ENCODE measurements at places on chromosomes 6 and 20.
A peak's percentile ranks its signal among the peaks of the same experiment; 100 is the strongest.

DNA sequence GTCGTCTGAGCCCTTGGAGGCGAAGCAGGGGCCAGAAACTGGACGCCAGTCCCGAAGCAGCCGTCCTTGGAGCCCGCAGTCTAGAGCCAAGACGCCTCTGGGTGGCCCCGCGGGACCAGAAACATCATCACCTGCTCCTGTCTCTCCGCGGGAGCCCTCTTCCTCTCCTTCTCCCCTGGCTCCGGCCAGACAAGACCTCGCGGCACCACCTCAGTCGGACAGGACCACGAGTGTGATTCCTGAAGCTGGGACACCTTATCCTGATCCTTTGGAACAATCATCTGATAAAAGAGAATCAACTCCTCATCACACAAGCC, 416 bp downstream of the RSPH4A start:
- H3K4me3 ChIP-seq: peak overlapping the region; percentile 83
- H3K27ac ChIP-seq: no peak overlapping the region
- no peak for DNase-seq
- H3K4me1 ChIP-seq: peaks cover 19% of the 10 kb centered on the region

DNA sequence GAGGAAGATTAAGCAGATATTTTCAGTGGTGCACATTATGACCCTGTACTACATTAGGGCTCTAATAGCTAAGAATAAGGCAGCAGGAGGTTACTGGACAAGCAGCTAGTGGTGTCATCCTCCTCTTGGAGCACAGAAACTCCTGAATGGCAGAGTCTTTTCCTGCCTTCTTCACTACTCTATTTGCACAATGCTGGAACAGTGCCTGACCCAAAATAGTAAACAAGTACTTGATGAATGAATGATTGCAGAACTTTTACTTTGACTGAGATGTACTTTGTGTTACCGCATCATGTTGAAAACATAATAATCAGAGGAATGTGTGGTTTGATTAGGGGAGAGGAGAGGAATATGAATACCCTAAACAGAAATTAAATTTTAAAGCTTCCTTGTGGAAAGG, 30.0 kb upstream of the UST start:
- no peak overlapping the region for H3K27ac ChIP-seq
- peaks cover 17% of the 10 kb centered on the region for H3K36me3 ChIP-seq
- no peaks in the 10 kb centered on the region for H3K4me1 ChIP-seq
- no peak for DNase-seq

DNA sequence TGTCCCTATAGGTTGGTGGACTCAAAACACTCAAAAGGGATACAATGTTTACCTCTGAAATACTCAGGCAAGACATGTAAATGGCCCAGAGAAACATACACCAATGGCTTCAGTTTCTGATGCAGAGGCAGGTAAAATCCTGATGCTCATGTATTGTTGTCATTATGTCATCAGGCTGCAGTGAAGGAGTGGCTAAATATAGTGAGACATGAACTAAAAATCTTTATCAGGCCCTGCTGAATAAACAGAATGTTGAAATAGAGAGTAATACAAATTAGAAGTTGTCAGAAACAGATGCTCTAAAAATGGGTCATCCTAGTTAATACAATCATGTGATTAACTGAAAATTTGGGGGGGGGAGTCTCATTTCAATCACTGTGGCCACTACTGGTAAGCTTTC, 20.4 kb downstream of the PTPRK start:
- H3K36me3 ChIP-seq: no peaks in the 10 kb centered on the region
- no peaks in the 10 kb centered on the region for H3K4me1 ChIP-seq
- no peak overlapping the region for H3K4me3 ChIP-seq
- H3K27me3 ChIP-seq: no peaks in the 10 kb centered on the region
- no peak overlapping the region for H3K27ac ChIP-seq
- no peak for DNase-seq

DNA sequence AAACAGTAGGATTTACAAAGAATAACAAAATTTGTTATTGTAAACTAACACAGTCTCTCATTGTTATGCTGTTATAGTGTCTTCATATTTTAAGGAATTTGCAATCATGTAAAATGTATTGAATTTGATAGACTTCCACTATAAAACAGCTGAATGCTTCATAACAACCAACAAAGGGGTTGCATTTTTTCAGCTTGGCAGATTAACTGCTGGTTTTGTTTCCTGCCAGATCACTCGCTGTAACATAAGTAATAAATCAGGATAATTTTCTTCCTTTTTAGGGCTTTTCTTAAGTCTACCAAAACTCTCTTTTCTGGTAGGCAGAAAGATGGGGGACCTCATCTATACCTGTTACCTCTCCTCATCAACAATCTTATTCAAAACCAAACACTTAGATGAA, 169.8 kb downstream of the SAMD5 start:
- no peaks in the 10 kb centered on the region for H3K36me3 ChIP-seq
- peaks cover 26% of the 10 kb centered on the region for H3K27me3 ChIP-seq

GRCh38 chr6:36596356-36596755, 2.2 kb downstream of the SRSF3 start:
- H3K27me3 ChIP-seq: no peaks in the 10 kb centered on the region
- no peak for DNase-seq
- peaks cover 56% of the 10 kb centered on the region for H3K4me1 ChIP-seq
- H3K36me3 ChIP-seq: peaks cover 48% of the 10 kb centered on the region
- H3K4me3 ChIP-seq: peak overlapping the region; percentile 90

DNA sequence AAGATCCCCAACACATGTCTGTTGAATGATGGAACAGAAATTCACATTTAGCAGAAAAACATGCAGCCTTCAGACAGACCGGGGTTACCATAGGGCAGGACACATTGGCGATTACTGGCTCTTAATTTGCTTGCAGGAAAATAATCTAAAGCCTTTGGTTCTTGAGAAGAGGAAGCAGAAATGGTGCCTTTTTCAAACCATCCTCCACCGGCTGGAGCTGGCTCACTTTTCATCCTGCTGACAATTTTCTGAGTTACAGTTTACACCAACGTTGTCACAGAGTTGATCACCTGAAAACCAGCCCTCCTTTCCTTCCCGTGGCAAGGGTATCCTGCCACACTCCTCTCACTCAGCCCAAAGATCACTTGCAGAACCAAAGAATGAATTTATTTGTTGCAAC, 32.6 kb downstream of the SF3B5 start:
- no peak for DNase-seq
- H3K27ac ChIP-seq: peak overlapping the region; percentile 95
- peaks cover 21% of the 10 kb centered on the region for H3K4me1 ChIP-seq
- H3K4me3 ChIP-seq: peak overlapping the region; percentile 90

DNA sequence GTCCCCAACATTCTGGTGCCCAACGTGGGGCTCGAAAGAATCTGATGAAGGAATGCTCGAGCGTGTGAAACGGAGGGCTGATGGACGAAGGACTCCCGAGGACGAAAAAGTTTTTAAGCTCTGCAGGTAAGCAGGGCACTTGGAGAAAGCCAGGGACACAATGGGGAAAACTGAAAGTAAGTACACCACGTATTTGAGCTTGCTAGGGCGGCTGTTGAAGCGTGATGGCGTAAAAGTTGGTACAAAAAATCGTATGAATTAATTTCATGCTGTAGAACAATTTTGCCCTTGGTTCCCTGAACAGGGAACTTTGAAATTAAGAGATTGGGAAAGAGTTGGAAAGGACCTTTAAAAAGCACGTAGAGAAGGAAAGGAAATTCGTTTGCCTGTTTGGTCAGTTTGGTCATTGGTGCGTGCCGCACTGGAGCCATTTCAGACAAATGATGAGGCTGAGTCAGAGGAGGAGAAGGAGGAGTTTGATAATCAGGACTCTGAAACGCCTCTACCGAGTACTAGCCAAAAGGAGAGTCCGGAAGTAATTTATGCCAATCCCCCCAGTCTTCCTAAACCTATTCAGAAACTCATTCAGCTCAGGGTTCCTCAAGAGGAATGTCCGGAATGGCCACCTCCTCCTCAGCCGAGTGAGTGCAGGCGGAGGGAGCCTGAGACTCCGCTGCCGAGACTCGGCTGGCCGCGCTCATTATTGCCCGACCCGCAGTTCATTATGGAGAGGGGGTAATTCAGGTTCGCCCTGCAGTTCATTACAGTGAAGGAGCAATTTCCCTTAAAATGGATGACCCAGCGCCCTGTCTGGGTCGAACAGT, 59.2 kb upstream of the PRSS16 start:
- H3K4me1 ChIP-seq: peaks cover 17% of the 10 kb centered on the region
- H3K27me3 ChIP-seq: no peaks in the 10 kb centered on the region
- DNase-seq: peak; percentile 30
- peak overlapping the region; percentile 99 for H3K4me3 ChIP-seq
- H3K27ac ChIP-seq: peak overlapping the region; percentile 85

DNA sequence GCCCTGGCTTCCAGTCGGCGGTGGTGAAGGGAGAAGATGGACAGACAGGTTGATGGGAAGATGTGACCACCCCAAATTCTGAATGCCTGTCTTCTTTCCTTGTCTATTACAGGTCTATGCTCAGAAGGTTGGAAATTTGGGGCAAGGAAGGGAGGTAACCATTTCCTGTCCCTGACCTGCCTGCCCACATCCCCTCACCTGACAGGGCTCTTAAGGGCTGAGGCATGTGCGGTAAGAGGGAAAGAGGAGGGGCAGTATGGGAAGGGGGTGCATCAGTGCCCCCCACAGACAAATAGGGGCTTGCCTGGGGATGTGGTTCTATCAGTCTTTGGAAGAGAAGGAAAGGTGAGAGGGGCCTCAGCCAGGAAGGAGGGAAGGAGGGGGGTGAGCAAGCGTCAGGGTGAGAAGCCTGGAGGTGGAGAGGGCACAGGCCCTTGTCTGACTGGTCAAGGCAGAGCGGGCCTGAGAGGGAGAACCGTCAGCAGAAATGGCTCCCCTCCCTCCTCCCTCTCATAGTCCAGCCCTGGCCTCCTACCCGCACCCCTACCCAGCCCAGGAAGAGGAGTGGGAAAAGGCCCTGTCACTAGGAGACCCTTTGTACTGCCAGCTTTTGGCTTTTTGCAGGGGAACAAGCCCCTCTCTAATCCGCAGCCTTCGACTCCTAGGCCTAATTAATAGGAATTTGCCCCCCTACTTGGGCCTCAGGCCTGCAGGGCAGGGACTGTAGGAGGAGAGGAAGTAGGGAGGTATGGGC, 104.4 kb upstream of the FOXP4 start:
- H3K4me1 ChIP-seq: peaks cover 49% of the 10 kb centered on the region
- no peaks in the 10 kb centered on the region for H3K36me3 ChIP-seq
- H3K27me3 ChIP-seq: peaks cover 24% of the 10 kb centered on the region
- no peak for DNase-seq
- peak overlapping the region; percentile 67 for H3K4me3 ChIP-seq

GRCh38 chr20:9300080-9300479, 214.3 kb upstream of the LAMP5 start:
- H3K4me1 ChIP-seq: no peaks in the 10 kb centered on the region
- H3K4me3 ChIP-seq: no peak overlapping the region
- DNase-seq: no peak
- no peak overlapping the region for H3K27ac ChIP-seq
- H3K27me3 ChIP-seq: no peaks in the 10 kb centered on the region
- H3K36me3 ChIP-seq: no peaks in the 10 kb centered on the region

- H3K27me3 ChIP-seq: no peaks in the 10 kb centered on the region
- no peaks in the 10 kb centered on the region for H3K4me1 ChIP-seq
- no peak overlapping the region for H3K27ac ChIP-seq
- H3K36me3 ChIP-seq: peaks cover 76% of the 10 kb centered on the region
- no peak overlapping the region for H3K4me3 ChIP-seq
Observed at GRCh38 chr6:169776379-169776778, 25.0 kb downstream of the ERMARD start.

GRCh38 chr20:35307666-35308653, 15.7 kb upstream of the FAM83C start:
- H3K4me1 ChIP-seq: peaks cover 8% of the 10 kb centered on the region
- no peaks in the 10 kb centered on the region for H3K27me3 ChIP-seq
- H3K4me3 ChIP-seq: no peak overlapping the region
- peak overlapping the region; percentile 20 for H3K27ac ChIP-seq
- no peak for DNase-seq
- H3K36me3 ChIP-seq: peaks cover 32% of the 10 kb centered on the region

- peaks cover 2% of the 10 kb centered on the region for H3K4me1 ChIP-seq
- H3K4me3 ChIP-seq: peak overlapping the region; percentile 71
- DNase-seq: no peak
- peaks cover 15% of the 10 kb centered on the region for H3K36me3 ChIP-seq
- H3K27me3 ChIP-seq: peaks cover 73% of the 10 kb centered on the region
Observed at GRCh38 chr6:168035098-168035660, 37.7 kb downstream of the KIF25 start.

DNA sequence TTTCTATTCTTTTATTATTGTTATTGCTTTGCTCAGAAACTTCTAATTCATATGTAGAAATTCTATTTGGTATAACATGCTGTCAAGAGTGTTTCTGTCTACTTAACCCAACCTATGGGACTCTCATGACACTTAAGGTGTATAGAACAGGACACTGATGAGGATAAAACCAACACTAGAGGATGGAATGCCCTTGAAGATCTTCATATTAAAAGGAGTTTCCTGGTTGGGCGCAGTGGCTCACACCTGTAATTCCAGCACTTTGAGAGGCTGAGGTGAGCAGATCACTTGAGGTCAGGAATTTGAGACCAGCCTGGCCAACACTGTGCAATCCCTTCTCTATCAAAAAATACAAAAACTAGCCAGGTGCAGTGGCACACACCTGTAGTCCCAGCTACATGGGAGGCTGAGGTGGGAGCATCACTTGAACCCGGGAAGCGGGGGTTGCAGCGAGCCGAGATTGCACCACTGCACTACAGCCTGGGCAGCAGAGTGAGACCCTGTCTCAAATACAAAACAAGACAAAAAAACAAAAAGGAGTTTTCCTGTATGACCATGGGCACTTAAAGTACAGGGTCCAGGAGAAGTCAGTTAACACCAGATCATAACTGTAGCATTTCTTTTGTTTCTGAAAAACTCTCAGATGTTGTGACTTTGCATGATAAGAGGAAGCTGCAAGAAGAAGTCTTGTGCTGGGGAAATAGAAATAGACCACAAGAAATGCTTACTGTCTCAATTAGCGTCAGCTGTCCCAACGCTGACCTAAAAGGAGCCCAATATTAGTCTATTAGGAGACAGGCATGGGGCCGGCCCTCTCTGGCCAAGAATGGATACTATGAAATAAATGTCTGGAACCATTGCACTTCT, 38.9 kb upstream of the CD2AP start:
- no peak for DNase-seq
- no peak overlapping the region for H3K4me3 ChIP-seq
- H3K36me3 ChIP-seq: no peaks in the 10 kb centered on the region
- no peaks in the 10 kb centered on the region for H3K4me1 ChIP-seq

DNA sequence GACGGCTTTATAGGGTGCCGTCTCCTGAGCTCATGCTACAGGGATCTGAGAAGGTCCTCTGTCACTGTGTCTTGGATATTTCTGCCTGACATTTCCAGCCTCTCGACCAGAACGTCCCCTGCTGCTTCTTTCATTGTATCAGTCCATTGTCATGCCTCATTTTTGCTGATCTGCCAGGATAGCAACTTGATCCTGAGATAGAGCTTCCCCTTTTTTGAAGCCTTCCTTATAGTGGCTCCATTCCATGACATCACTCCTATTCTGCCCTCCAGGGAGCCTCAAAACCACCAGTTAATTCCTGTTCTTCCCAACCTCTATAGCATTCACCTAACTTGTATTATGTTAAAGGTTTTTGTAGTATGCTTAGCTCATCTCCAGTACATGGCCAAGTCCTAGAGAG, 431.8 kb upstream of the NOX3 start:
- H3K36me3 ChIP-seq: no peaks in the 10 kb centered on the region
- H3K27me3 ChIP-seq: no peaks in the 10 kb centered on the region
- no peak for DNase-seq

Data from naive thymus-derived CD8-positive, alpha-beta T cell (primary cell).